Endothelial cell (in vitro differentiated cells): ENCODE measurements at places on chromosomes 4 and X. TPM values are rescaled to one million over a fixed set of nuclear protein-coding genes. Genes with fewer than 3 reads are reported as not detected.

- peaks cover 8% of the 10 kb centered on the region for H3K4me1 ChIP-seq
- H3K27me3 ChIP-seq, result peaks cover 25% of the 10 kb centered on the region
- DNase-seq, result no peak
- no peaks in the 10 kb centered on the region for H3K36me3 ChIP-seq
These were observed 5.5 kb downstream of the SCD5 start for GRCh38 chr4:82792912-82793649.

GRCh38 chr4:15197005-15197404, 194.7 kb downstream of the CPEB2 start:
- H3K4me1 ChIP-seq, result no peaks in the 10 kb centered on the region
- H3K27me3 ChIP-seq, result no peaks in the 10 kb centered on the region
- H3K4me3 ChIP-seq, result no peak overlapping the region
- H3K36me3 ChIP-seq, result no peaks in the 10 kb centered on the region

DNA sequence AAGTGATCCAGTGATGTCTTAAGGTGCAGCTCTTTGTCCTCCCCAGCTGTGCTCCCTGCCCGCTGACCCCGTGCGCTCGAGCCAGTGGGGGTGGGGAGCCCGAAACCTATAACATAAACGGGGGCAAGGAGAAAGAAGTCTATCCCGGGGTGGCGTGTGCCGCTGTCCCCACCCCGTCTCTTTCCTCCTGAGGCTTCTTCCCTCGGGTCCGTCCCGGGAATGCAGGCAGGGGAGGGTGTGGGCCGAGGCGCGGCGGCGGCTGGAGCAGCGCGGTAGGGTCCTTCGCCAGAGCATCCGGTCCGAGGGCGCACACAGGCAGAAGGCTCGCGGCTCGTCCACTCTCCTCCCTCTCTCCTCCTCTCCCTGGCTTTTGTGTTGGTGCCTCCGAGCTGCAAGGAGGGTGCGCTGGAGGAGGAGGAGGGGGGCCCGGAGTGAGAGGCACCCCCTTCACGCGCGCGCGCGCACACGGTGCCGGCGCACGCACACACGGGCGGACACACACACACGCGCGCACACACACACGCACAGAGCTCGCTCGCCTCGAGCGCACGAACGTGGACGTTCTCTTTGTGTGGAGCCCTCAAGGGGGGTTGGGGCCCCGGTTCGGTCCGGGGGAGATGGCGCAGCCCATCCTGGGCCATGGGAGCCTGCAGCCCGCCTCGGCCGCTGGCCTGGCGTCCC, at the start of gene RAB33A:
TSS of gene RAB33A (plus strand) at position 517 of the 681 bp plus-strand sequence. CDS start at position 618, 101 bp downstream.
- H3K36me3 ChIP-seq, result no peaks in the 10 kb centered on the region
- peak; percentile 29 for DNase-seq
- peaks cover 30% of the 10 kb centered on the region for H3K4me1 ChIP-seq
- peaks cover 5% of the 10 kb centered on the region for H3K27me3 ChIP-seq
- peak within 1 kb of the TSS; percentile 87 for H3K4me3 ChIP-seq

DNA sequence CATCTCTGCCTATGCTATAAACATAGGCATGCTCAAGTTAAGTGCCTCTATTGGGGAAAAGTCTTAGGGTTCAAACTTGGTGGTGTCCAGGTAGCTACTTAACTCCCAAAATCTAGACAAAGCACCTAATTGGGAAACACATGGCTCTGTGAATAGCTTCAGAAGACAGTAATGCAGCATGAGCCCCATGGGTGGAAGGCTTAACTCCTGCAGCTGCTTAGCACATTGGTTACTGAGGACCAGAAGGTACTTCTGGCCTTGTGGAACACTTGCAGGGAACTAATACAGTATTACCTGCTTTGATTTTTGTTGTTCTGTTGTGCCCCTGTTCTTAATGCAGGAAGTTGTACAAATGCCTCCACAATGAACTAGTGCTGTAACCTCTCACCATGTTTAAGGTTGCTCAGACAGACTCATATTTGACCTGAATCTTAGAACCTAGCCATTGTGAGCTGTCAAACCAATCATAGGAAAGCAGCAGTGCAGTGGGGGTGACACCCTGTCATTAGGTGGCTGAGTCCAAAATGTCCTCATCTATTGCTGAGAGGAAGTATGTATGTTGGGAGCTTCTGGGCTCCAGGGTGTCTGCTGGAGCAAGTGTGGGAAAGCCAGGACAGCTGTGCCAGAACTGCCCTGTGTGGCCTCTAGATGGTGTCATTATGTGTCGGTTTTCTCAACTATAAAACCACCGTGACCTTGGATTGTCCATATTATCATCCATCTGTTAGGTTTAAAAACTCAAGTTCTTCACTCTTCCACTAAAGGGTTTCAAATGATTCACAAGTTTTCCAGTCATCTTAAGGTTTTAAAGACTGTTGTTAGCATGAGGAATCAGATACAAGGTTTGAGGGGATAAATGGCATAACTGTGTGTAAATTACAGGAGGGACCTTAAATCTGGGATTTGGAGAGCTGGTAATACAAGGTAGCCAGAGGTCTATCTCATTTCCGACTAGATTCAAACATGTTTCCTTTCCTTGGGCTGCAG, 69.9 kb upstream of the WDR1 start:
- DNase-seq, result no peak
- no peak overlapping the region for H3K27ac ChIP-seq
- H3K4me3 ChIP-seq, result no peak overlapping the region
- H3K27me3 ChIP-seq, result no peaks in the 10 kb centered on the region
- H3K36me3 ChIP-seq, result no peaks in the 10 kb centered on the region

- H3K36me3 ChIP-seq, result no peaks in the 10 kb centered on the region
- no peaks in the 10 kb centered on the region for H3K4me1 ChIP-seq
- no peaks in the 10 kb centered on the region for H3K27me3 ChIP-seq
- DNase-seq, result no peak
- H3K27ac ChIP-seq, result no peak overlapping the region
- H3K4me3 ChIP-seq, result no peak overlapping the region
These were observed 46.3 kb upstream of the LONRF3 start for GRCh38 chrX:118928151-118928550.

- no peak for DNase-seq
- H3K27me3 ChIP-seq, result peaks cover 3% of the 10 kb centered on the region
- no peak overlapping the region for H3K4me3 ChIP-seq
- H3K27ac ChIP-seq, result no peak overlapping the region
- no peaks in the 10 kb centered on the region for H3K4me1 ChIP-seq
These were observed 242.4 kb upstream of the NR3C2 start for GRCh38 chr4:148684638-148685037.

- no peak overlapping the region for H3K4me3 ChIP-seq
- no peak overlapping the region for H3K27ac ChIP-seq
- DNase-seq, result no peak
- no peaks in the 10 kb centered on the region for H3K4me1 ChIP-seq
- H3K36me3 ChIP-seq, result no peaks in the 10 kb centered on the region
These were observed 66.0 kb downstream of the CBLL2 start for GRCh38 chrX:22338740-22339139.

- no peak for DNase-seq
- H3K27me3 ChIP-seq, result peaks cover 8% of the 10 kb centered on the region
- peaks cover 25% of the 10 kb centered on the region for H3K4me1 ChIP-seq
These were observed 326.0 kb downstream of the FBXW7 start for GRCh38 chr4:152209772-152210493.

DNA sequence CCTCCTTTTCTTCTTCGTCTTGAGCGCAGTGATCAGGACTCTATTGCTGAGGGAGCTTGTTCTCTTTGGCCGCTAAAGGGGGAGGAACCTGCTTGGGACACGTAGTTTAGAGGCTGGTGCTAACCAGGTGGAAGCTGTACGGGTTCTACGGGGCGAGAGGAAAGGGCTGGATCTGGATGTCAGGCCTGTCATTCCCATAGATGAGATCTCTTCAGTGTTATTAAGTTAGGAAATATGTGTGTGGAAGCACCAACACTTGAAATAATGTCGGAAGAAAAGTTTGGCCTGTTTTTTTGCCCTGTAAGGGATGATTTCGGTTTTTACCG, 643 bp downstream of the SRP72 start:
- peak overlapping the region; percentile 97 for H3K27ac ChIP-seq
- peaks cover 12% of the 10 kb centered on the region for H3K27me3 ChIP-seq
- peak overlapping the region; percentile 98 for H3K4me3 ChIP-seq
- H3K4me1 ChIP-seq, result peaks cover 53% of the 10 kb centered on the region
- DNase-seq, result peak; percentile 29
- peaks cover 10% of the 10 kb centered on the region for H3K36me3 ChIP-seq

DNA sequence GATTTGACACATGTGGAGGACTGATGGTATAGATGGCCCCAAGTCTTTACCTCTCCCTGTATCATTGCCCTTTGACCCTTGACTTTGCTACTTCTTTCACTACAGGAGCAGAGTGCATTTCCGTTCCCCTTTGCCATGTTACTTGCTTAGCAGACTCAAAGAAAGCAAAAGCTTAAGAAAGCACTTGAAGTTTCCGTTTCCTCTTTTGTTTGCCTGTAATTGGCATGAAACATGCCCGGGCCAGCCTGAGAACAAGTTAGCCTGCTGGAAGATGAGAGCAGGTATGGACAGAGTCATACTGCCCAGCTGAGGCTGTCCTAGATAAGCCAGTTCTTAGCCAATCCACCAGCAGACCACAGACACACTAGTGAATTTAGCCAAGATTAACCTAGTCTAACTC, 206.0 kb downstream of the BCOR start:
- no peaks in the 10 kb centered on the region for H3K36me3 ChIP-seq
- peaks cover 16% of the 10 kb centered on the region for H3K4me1 ChIP-seq
- H3K27me3 ChIP-seq, result peaks cover 3% of the 10 kb centered on the region
- no peak for DNase-seq

DNA sequence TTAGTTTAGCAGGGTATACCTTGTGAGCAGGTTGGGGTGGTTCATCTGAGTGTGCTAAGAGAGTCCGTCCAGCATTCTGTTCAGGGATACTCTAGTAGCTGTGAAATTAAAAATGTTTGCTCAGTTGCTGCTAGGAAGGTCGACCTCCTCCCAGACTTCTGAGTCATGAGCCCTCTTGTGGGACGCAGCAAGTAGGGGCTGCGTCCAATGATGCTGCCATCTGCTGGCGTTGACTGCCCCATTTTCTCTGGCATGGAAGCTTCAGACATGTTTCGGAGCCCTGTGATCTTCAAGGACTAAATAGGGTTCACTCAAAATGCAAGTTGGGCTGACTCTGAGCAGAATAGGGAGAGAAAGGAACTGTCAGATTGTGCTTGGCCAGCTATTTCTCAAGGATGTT, 201.0 kb upstream of the ARSJ start:
- no peaks in the 10 kb centered on the region for H3K4me1 ChIP-seq
- peak; percentile 59 for DNase-seq
- no peak overlapping the region for H3K4me3 ChIP-seq
- no peaks in the 10 kb centered on the region for H3K27me3 ChIP-seq

DNA sequence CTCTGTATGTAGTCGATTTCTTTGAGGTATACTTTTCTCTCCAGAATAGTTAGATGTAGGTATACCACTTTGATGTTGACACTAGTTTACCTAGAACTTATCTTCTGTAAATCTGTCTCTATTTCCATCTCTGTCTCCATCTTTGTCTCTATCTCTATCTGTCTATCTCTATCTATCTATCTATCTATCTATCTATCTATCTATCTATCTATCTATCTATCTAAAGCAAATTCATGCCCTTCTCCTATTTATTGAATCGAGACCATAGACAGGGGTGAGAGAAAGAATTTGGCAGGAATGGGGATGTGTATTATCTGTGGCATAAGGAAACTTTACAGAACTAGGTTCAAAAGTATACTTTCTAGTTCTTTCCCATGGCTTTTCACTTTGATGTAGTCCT, 21.4 kb downstream of the HPRT1 start:
- no peak for DNase-seq
- no peak overlapping the region for H3K4me3 ChIP-seq
- H3K36me3 ChIP-seq, result no peaks in the 10 kb centered on the region
- no peaks in the 10 kb centered on the region for H3K4me1 ChIP-seq
- no peak overlapping the region for H3K27ac ChIP-seq

DNA sequence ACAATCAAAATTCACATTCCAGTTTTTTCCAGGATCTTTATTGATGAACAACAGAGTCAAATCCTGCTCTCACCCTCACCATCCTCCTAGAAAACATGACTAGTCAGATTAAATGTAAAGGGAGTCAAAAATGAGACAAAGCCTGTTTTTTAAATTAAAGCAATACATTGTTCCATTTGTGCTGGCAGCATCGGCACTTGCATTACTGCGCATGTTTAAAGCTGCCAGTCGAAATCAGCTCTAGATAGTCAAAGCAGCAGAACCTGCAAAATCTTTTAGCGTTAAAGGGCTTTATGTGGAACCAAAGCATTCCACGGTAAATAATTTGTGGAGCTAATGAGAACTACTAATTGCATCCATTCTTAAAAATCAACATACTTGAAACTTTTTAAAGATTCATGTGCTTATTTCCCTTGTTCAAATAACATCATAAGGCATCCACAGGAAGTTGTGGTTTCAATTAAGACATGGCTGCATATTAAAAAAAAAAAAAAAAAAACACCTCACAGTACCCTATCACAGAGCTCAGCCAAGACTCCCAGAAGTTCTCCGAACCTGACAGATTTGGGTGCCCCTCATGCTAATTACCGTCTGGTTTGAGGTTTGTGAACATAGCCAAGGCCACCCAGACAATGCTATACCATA, 82.2 kb downstream of the SH3KBP1 start:
- no peak for DNase-seq
- H3K4me3 ChIP-seq, result no peak overlapping the region
- H3K36me3 ChIP-seq, result peaks cover 9% of the 10 kb centered on the region
- peaks cover 4% of the 10 kb centered on the region for H3K27me3 ChIP-seq
- no peak overlapping the region for H3K27ac ChIP-seq

DNA sequence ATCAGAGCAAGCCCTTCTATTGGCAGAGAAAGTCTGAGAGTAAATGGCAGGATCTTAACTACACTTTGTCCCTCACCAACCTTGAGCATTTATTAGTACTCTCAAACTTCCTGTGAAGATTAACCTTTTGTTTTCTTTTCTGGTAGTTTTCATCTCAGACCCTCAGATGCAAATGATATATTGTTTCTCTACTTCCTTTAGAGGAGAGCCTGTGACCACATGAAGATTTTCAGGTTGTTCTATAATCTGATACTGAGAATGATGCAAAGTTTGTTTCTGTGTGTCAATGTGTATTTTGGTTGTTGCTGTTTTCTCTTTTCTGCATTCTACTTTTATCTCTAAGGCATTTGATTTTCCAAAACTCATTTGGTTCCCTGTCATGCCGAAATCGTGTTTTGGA, 165.8 kb upstream of the CYSLTR1 start:
- no peak for DNase-seq
- H3K4me3 ChIP-seq, result no peak overlapping the region
- H3K4me1 ChIP-seq, result no peaks in the 10 kb centered on the region
- H3K27ac ChIP-seq, result no peak overlapping the region
- no peaks in the 10 kb centered on the region for H3K27me3 ChIP-seq

GRCh38 chrX:14801136-14801535, 71.7 kb downstream of the FANCB start:
- no peaks in the 10 kb centered on the region for H3K27me3 ChIP-seq
- no peak overlapping the region for H3K27ac ChIP-seq
- no peaks in the 10 kb centered on the region for H3K4me1 ChIP-seq
- no peak overlapping the region for H3K4me3 ChIP-seq

GRCh38 chrX:130170752-130171445, 863 bp upstream of the RAB33A start:
- peak overlapping the region; percentile 87 for H3K4me3 ChIP-seq
- peak; percentile 19 for DNase-seq
- H3K27me3 ChIP-seq, result peaks cover 5% of the 10 kb centered on the region
- no peaks in the 10 kb centered on the region for H3K36me3 ChIP-seq

- H3K27me3 ChIP-seq, result peaks cover 2% of the 10 kb centered on the region
- H3K4me3 ChIP-seq, result no peak overlapping the region
- no peak for DNase-seq
- H3K36me3 ChIP-seq, result no peaks in the 10 kb centered on the region
These were observed 69.9 kb downstream of the MFAP3L start for GRCh38 chr4:169956091-169956843.

The SERTM2 gene
- 0.92 TPM for total RNA-seq

The RAB40A gene
- 0.36 TPM for total RNA-seq

The MAD2L1 gene
- total RNA-seq, result 11.1 TPM

The TCEAL2 gene
- 11.1 TPM for total RNA-seq

The SATL1 gene
- 0.15 TPM for total RNA-seq

The GPR173 gene
- total RNA-seq, result 9.4 TPM

The C4orf51 gene
- not detected for total RNA-seq
